ENCODE measurements at places on chromosomes 4 and X. TPM values are rescaled to one million over a fixed set of nuclear protein-coding genes. Genes with fewer than 3 reads are reported as not detected.

DNA sequence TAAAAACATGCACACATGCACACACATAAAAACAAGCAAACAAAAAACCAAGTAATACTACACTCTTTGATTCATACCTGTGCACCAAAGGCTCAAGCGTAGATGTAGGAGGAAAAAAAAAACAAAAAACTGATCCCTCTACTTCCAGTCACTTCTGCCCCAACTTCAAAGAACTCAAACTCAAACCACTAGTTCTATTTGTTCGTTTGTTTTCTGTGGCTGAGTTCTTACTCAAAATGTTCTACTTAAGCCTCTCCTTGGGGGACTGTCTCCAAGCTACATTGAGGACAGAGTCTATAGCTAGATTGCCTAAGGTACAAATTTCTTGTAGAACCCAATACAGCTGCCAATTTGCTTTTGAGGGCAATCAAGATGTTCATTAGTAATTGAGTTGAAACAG lies 171.0 kb upstream of the ATOH1 start:
- DNase-seq = no peak

DNA sequence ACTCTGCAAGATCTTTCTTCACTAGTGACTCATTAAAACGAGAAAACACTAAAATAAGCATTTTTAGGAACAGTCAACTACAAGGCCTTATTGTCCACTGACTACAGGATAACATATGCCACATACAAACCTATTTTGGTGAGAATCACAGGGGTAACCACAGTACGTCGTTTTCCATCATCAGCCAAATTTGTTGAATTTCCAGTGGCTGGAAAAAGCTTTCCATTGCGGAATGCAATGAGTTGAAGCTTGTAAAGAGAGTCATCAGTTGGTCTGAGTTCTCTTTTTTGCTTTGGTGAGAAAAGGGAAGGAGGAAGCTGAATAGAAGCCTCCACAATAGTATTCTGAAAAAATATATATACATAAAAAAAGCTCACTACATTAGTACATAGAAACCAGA lies 102.4 kb downstream of the ADGRA3 start:
- DNase-seq = no peak

GRCh38 chrX:47515941-47516665 lies 33.1 kb upstream of the ZNF41 start:
- no peak for DNase-seq

GRCh38 chrX:74232859-74233258 lies 71.1 kb upstream of the ZCCHC13 start:
- DNase-seq = no peak

- DNase-seq = no peak
Observed at GRCh38 chr4:94889946-94890345, 132.2 kb downstream of the BMPR1B start.

The ZNF518B gene
- 41.3 TPM for total RNA-seq

The ARHGAP36 gene
- total RNA-seq = 0.27 TPM

The HPF1 gene
- 25.0 TPM for total RNA-seq

The JAKMIP1 gene
- total RNA-seq = 2.4 TPM

Measured in glutamatergic neuron (in vitro differentiated cells).